AG09309 (cell line): ENCODE measurements at places on chromosomes 5 and 9.

DNA sequence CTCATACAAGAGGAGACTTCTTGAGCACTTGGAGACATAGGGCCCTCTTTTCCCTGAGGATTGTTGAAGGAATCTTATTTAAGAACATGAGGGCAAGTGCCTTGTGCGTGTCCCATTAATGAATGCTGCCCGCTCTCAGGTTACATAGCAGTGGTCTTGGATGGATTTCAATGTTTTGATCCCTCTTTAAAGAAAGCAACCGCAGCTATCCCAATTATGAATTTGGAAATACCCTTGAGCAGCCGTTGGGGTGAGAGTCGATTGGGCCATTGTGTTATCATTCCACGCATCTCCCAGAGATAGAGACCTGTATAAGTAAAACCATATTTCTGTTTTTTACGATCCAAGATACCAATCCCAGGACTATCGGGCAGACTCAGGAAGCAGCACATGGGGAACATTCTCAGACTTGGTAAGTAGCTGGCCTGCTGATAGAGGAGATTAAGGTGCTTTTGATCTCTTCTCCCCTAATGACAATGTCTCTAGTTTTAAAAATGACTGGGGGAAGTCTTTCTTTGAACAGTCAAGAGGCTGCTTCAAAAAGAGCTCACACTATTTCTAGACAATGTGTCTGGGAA, 145.3 kb downstream of the MACROH2A1 start:
- DNase-seq, result no peak

DNA sequence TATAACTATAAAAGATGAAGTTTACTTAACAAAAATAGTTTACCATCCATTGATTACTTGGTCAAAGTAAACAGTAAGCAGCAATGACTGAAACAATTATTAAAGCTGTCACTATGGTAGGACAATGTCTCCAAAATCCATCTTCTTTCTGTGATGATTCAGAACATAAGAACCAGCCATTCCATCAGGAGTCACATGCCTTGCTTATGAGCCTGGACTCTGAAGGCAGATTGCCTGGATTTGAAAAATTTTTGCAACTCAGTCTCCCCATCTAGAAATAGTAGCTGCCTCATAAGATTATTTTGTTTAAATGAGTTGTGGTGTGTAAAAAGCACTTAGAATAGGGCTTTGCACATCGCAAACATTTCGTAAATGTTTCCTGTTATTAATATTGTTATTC, 136.2 kb downstream of the LIFR start:
- DNase-seq, result no peak

DNA sequence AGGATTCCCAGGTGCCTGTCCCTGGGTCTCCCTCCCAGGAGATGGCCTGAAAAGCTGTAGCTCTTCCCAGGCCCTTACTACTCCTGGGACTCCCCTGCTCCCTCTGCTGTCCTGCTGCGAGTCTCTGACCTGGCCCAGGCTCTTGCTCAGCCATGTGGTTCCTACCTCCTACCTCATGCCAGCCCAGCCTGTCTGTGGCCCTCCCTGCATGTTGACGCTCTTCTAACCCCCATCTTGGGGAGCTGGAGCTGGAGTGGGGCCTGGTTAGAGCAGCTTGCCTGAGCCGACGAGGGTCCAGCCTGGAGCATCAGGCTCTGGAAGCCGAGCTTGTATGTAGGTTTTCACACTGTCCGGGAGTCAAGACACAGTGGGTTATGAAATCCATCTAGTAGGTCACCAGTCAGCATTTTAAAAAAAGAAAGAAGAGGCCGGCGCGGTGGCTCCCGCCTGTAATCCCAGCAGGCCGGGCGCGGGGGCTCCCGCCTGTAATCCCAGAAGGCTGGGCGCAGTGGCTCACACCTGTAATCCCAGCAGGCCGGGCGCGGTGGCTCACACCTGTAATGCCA, 244.4 kb downstream of the FANCC start:
- no peak for DNase-seq

DNA sequence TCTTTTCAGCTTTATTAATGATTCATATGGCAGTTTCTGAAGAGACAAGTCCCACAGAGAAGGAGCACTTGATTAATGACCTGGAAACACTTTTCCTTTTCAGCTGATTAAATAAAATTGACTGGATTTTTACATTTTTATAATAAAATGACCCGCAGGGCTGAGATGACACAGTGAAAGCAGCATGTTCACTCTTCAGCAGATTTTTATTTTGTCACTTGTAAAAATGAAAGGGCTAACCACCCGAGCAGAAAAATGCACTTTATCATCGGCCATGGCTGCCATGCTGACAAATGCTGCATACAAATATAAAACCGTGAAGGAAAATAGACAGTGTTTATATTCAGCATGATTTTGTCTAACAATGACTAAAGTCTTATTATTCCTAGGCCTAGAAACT, 321.6 kb upstream of the ITGA1 start:
- DNase-seq, result no peak

DNA sequence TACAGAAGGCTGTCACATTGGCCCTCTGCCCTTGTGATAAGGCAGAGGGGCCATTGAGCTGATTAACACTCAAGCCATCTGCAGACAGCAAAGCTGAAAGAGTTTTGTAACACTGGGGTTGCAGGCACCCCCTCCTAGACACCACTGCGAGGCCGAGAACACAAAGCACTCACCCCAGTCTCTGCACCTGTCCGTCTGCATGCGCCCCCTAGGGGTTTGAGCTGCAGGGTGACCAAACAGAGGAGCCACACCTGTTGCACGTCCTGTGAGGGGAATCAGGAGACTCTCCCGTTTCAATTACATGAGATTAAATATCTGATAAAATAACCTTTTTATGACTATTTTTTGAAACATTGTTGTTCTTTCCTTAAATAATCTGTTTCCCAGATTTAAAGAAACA, 1180.4 kb downstream of the CDH9 start:
- no peak for DNase-seq

- DNase-seq, result no peak
Observed at GRCh38 chr5:41695920-41696582, 174.2 kb downstream of the OXCT1 start.

- no peak for DNase-seq
Observed at GRCh38 chr5:165000479-165001190, 1495.2 kb downstream of the MAT2B start.

- DNase-seq, result no peak
Observed at GRCh38 chr9:97900738-97901565, 21.3 kb downstream of the TRMO start.

- DNase-seq, result no peak
Observed at GRCh38 chr5:31361234-31361633, 167.7 kb downstream of the CDH6 start.

DNA sequence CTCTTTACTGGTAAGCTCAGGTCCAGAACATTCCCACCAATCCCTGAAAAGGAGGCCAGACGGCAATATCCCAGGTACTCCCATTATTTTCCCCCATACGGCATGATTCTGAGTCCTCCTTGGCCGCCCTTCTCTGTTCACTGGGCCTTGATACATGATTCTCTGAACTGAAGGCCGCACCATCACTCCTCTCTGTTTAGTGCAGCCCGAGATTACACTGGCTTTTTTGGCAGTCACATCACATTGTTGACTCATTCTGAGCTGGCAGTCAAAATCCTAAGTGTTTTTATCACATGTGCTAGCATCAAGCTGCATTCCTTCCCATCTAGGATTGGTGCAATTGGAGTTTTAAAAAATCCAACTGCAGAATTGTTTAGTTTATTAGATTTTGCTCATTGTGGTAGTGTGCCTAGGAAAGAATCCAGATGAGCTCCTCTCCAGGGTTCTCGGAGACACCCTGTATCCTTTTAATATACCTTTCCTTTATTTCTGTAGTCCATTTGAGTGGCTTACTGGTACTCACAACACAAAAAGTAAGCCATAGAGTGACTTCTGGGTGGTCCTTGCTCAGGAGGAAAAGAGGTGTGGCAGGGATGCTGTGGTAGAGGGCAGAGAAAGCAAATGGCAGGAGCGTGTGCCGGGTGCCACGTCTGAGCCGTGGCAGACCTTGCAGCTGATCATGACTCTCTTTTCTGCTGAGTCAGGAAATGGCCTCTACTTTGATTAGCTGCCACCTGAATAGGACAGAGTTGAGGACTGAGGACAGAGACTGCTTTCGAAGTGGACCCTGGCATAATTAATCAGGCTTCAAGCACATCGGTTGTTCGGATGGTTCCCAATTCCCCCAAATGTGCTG, 121.1 kb upstream of the IL12B start:
- peak; percentile 86 for DNase-seq

DNA sequence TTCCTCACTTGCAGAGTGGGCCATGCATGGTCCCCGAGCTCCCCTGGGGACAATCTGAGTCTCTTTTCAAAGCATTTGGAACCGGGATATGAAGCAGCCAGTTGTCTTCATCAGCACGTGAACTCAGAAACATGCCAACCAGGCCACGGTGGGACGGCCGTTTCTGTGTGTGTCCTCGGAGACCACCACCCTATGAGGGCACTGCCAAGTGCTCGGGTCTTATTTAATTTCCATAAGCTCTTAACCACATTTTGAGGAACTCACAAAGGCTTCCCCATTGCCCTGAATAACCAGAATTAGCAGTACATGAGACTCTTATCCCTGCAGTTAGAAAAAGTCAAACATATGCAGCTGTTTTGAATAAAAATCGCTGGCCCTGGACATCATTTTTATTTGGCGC, 60.1 kb downstream of the OTULIN start:
- no peak for DNase-seq

GRCh38 chr5:59786334-59786805, 107.2 kb downstream of the PDE4D start:
- peak; percentile 64 for DNase-seq

DNA sequence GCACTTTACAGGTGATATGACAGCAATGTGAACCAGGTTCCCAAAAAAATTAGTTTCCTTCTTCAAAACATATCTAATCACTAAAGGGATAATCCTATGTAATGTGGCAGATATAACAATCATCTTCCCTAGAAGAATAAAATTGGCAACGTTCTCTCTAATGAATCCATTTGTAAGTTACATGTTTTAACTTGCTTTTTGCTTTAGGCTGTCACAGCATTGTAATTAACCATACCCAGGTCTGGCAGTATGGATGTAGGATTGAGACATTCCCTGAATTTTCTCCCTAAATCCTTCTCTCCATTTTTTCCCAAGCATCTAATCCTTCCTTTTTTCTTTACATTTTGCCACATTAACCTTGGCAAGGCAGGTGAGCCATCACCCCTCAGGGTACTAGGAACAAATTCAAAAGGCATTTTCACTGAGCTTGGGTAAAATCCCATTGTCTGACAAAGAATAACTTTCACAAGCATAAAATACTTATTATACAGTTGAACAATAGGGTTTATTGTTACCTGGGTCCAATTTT, 548.3 kb downstream of the SEMA5A start:
- DNase-seq, result no peak

DNA sequence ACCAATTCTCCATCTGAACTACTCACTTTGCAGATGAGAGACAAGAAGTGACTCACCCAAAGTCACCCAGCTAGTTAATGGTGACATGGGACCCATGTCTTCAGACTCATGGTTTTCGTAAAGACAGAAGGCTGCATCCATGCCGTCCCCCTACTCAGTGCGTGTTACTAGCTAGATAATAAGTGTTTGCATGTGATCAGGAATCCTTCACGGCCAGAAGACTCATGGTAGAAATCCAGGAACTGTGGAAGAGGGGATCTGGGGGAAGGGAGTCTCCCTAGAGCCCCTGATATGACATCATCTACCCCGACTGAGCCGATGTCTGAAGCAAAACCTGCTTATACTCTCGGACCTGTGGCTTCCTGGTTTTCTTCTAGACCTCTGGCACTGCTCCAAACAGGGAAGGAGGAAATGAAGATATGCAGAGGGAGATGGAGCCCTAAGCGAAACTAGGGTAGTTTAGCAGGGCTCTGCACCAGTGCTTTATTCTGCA, 3.3 kb downstream of the RNF183 start:
- DNase-seq, result no peak

GRCh38 chr5:55370291-55370925, 62.6 kb downstream of the MTREX start:
- DNase-seq, result no peak

DNA sequence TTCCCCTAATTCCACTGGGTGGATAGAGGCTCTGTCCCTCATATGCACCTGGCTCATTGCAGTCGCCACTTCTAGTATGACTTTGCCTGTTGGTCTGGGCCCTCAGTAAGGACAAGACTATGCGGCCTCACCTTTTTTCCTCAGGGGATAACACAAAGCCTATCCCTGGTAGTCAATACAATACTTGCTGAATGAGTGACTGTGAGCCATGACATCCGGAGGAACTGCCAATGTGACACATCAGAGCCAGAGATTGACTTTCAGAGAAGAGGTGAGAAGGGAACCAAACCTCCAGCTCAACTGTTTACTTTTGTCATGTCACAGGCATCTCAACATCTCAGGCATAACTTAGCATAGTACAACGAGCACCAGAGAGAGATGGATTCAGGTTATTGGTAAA, 371.3 kb downstream of the DMRT2 start:
- DNase-seq, result no peak

DNA sequence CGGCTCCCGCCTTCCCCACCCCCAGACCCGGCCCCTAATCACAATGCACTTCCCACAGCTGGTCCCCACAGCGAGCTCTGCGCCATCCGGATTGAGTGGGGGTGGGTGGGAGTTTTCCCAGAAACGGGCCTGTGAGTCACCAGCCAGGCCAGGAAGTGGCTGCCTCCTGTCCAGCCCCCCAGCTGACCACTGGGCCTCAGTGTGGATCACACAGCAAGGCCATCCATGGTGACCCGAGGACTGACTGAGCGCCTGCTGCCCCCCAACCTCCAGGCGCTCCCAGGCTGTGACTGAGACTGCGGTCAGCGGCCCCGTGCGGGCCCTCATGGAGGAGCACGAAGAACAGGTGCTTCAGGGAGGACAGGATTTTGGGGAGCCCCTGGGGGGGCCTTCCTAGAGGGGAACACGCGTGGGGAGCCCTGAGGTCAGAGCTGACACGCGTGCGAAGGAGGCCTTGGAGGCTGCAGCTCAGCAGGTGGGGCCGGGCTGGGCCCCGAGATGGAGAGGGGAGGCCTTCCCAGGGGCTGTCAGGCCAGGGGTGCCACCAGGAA, 48.3 kb upstream of the EGFL7 start:
- peak; percentile 20 for DNase-seq

DNA sequence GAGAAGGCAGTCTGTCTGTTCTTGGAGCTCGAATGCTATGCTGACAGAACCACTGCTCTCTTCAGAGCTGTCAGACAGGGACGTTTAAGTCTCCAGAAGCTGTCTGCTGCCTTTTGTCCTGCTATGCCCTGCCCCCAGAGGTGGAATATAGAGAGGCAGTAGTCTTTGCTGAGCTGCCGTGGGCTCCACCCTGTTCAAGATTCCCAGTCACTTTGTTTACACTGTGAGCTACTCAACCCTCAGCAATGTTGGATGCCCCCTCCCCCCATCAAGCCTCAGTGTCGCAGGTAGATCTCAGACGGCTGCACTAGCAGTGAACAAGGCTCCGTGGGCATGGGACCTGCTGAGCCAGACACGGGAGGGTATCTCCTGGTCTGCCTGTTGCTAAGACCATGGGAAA, 344.2 kb downstream of the TMEM161B start:
- DNase-seq, result no peak

- DNase-seq, result no peak
Observed at GRCh38 chr5:1930501-1930879, 47.8 kb upstream of the IRX4 start.

- no peak for DNase-seq
Observed at GRCh38 chr5:119367502-119368237, 11.9 kb downstream of the TNFAIP8 start.

DNA sequence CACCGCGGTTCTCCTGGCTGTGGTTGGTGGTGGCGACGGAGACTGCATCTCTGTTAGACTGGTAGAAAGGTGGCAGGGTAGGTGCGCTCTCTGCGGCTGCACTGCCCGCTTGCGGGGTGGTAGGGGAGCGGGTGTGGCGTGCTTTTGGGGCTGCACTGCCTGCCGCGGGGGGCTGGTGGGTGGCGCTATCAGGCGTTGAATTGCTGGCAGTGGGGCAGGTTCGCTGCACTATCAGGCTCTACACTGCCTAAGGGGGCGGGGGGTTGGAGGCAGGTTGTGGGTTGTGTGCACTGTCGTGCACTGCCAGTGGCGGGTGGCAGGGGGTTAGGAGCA, 21.0 kb upstream of the TRIM52 start:
- DNase-seq, result no peak
